NCI-H526 treated with DMSO at 0.1 percent for 48 hours (cell line): ENCODE measurements at places on chromosomes 5 and 9.

DNA sequence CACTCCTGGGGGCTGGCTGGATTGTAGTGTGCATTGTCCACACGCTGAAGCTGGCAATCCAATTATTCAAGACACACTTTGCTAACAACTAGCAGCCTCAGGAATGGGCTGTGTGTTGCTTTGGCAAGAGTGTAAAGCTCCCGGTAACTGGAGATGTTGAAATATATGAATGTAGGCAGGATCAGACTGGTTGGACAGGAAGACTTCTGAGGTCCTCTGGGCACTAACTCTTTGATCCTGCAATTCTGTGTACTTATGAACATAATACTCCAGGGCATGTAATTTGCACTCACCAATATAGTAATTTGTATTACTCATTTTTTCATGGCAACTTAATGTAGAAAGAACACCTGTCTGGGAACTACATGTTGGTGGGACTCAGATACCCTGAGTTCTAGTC lies 106.7 kb upstream of the SLC28A3 start:
- no peak for DNase-seq

DNA sequence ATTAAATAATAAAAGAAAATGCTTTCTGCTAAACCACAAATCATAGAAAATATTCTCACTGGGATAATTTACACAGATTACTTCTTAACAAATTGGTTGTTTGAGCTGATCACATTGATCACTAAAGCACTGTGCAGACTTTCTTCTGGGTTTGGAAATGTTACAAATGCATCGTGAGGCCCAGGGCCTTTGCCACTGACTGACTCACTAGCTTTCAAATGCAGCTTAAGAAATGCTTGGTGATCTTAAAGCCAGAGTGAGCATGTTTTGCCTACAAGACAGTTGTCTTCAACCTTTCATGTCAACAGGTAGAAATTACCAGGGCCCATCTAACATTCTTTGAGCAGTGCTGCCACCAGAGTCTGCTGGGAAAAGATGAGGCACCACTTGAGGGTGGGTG lies 252.3 kb upstream of the ADRA1B start:
- no peak for DNase-seq

DNA sequence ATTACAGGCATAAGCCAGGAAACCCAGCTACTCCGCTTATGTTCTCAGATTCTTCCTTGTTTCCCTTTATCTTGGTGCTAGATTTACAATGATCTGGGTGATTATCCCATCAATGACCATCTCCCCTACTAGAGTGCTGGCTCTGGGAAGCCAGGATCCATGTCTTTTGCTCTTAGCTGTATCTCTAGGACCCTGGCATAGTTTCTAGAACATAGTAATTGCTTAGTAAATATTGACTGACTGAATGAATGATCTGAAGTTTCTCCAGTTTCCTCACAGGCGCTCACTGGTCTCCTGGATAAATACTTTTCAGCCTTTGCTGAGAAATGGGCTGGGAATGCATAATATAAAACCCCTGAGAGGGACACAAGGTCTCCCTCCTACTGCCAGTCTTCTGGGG lies 60.0 kb upstream of the KLF9 start:
- no peak for DNase-seq

DNA sequence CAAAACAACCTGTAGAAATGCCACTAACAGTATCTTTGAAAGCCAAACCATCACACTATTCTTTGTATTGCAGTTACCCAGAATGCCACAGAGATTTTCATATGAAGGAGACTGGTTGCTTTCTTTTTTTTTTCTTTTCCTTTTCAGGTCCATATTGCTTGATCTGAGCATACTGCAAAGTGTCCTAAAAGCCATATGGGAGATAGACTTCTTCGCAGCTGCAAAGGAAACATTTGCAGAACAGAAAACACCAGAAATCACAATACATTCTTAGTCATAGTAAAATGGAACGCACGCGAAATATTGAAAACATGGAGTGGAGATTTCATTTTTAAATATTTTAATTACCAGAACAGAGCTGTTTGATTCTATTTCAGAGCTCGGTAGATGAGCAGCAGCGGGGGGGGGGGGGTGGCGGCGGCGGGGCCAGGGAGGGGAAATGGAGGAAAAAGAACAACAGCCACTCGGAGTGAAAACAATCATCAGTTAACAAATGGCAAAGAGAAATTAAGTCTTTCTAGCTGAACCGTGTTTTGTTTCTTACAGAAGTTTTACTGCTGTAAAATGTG lies 284.1 kb downstream of the NFIB start:
- DNase-seq = no peak

- DNase-seq = peak; percentile 49
Observed at GRCh38 chr9:14251154-14252071, 62.5 kb downstream of the NFIB start.

DNA sequence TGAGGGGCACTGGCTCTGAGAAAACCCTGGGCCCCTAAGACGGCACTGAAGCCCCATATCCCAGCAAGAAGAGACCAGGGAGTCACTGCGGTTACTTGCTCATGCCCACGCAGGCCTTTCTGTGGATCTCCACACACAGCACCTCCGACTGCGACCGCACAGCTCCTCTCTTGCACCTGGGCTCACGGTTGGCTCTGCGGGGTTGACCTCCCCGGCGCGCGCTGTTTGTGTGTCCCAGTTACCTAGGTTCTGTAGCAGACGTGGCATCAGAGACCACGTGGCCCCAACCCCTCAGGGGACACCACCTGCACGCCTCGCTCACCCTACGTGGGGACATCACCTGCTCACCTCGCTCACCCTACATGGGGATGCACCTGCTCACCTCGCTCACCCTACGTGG lies 12.7 kb downstream of the LPCAT1 start:
- no peak for DNase-seq
